ENCODE measurements at places on chromosomes 3 and 15.

DNA sequence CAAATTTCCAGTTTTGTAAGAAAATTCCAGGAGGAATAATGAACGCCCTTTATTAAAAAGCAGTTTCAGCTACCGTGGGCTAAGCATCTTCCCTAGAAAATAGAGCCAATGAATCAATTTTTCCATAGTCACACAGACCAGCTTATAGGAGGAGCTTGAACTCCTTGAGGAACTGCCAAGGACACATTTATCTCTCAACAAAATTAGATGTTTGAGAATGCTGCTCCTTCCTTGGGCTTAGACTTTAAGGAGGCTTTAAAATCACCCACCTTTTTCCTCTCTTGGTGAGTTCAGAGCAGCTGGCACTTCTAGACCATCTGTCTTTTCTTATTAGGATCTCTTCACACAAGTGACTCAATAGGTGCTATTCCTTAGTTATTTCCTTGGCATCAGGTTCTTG lies 588.0 kb downstream of the SQOR start:
- DNase-seq = no peak

DNA sequence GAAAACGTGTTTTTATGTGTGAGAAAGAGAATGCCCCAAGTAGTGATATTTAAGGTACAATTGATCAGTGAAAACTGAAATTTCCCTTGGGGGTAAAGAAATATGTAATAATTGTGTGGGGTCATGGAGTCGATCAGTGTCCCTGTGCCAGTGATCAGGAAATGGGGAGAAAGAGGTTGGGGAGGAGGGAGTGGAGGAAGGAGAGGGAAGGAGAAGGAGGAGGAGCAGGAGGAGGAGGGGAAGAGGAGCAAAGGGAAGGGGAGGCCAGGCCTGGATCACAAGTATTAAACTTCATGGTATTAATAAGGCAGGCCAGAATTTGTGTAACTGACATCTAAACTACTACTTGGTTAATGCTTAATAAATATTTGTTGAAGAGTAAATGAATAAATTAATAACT lies 30.4 kb downstream of the THSD4 start:
- DNase-seq = no peak

DNA sequence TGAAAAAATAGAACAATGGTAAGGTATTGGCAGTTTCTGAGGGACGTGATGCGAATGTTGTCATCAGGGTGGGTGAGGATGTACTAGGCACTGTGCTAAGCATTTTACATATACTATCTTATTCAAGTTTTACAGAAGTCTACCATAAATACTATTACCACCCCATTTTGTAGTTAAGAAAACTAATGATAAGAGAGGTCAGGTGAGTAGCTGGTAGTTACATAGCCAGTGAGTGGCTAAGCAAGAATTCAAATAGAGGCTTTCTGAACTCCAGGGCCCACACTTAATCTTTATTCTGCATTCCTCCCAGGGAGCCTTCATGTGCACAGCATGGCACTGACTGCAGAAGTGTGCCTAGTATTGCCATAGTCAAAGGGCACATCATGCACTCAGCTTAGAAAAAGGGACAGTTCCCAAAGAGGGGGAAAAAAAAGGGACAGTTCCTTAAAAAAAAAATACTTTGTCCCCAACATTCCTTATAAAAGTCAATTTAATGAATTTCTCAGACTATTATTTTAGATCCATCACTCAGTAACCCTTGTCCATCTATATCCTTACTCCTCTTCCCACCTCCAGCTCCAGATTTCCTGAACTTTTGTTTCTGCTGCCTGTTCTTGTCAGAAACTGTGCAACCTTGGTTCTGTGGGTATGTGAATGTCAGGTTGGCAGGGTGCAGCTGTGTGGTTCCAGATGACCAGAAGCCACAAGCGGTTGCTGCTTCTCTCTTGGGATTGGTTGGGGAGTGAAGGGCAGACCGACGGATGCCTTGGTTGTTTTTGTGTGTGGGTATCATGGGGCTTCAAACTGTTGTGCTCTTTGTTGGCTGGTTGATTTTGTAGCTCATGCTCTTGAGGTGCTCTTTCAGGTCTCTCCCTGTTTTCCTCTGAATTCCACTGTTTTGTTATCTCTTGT lies 8.3 kb downstream of the MAPKBP1 start:
- no peak for DNase-seq

GRCh38 chr3:172148241-172148640 lies 108.9 kb downstream of the FNDC3B start:
- DNase-seq = peak; percentile 30

DNA sequence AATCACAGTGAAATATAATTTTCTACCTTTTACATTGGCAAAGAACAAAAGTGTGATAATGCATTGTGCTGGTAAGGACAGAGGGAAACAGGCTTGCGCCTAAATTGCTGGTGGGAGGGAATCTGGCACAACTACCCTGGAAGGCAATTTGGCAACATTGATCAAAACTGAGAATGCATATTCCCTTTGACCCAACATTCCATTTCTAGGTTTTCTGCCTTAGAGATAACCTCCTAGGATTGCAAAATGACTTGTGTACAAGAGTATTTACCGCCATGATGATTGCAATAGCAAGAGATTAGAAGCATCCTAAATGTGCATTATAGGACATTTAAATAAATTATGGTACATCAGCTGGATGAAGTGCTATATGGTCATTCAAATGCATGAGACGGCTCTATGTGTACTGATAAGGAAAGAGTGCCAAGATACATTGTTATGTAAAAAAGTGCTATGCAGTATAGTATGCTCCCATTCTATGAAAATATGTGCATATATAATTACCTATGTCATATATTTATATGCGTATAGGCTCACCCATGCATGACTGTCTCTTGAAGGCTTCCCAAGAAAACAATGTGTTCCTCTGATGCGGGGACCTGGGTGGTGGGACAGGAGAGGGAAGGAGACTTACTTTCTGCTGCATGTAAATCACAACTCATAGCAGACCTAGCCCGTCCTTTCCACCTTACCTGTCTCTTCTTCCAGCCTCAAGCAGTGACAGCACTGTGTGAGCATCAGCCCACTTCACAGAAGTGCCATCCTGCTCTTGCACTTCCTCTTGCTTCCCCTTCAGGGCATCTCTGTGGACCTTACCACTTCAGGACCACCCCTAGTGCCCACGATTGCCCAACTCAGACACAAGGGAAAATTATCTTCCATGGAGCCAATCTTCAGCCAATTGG lies 249.9 kb upstream of the TLE3 start:
- no peak for DNase-seq

- no peak for DNase-seq
Observed at GRCh38 chr15:62486041-62486440, 321.0 kb upstream of the C2CD4B start.

DNA sequence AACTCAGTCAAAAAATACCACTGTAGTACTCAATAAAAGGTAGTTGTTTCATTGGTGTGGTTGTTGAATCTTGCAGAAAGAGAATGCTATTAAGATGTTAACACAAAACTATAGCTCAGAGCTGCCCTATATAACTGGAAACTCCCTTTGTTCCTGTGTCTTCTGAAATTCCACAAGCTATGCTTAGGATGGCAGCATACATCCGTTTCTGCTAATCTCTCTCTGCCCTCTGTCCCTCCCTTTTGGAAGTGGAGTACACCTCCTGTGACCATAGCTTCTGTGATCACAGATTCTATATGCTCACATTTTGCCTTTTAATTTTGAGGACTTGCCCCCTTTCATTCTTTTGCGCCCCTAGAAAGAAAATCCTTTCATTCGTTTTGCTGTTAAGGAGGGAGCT lies 33.7 kb downstream of the ARPP21 start:
- no peak for DNase-seq

DNA sequence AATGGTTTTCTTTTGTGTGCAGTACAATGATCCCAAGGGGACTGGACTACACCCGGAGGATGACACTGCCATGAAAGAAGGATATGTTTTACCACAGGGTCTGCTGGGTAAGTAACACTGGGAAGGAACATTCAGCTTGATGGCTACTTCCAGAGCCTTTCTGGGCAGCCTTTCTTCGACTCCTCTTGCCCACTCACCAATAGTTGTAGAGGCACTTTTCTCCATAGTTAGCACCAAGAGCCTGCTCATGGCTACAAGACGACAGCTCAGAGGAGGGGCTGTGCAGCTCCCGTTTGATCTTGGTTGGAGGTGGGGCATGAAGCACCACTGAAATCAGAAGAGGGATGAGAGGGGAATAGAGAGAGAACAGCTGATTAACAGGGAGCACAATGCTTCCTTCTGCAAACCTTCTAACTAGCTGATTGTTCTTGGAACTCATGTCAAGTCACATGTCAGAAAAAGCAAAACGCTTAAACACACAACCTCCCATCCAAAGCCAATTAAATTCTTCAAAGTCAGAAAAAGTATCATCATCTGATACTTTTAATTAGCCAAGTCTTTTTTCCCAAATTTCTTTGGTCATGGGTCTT lies 27.9 kb downstream of the ETV5 start:
- no peak for DNase-seq

DNA sequence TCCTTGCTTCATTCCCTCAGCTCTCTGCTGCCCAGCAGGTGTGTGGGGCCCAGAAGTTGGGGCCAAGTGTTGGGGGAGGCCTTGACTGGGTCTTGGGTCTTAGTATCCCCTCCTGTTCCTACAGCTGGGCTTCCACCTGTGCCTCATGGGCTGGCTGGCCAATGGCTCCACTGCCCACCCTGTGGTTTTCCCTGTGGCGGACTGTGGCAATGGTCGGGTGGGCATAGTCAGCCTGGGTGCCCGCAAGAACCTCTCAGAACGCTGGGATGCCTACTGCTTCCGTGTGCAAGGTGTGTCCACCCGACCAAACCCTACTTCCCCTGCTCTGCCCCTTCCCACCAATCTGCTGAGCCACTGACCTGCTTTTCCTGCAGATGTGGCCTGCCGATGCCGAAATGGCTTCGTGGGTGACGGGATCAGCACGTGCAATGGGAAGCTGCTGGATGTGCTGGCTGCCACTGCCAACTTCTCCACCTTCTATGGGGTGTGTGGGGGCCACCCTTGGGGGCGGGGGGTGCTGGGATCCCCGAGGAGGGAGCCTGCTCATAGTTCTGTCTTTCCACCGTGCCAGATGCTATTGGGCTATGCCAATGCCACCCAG lies 10.9 kb downstream of the NT5DC2 start:
- no peak for DNase-seq

- DNase-seq = no peak
Observed at GRCh38 chr3:106126067-106126845, 257.4 kb upstream of the CBLB start.

DNA sequence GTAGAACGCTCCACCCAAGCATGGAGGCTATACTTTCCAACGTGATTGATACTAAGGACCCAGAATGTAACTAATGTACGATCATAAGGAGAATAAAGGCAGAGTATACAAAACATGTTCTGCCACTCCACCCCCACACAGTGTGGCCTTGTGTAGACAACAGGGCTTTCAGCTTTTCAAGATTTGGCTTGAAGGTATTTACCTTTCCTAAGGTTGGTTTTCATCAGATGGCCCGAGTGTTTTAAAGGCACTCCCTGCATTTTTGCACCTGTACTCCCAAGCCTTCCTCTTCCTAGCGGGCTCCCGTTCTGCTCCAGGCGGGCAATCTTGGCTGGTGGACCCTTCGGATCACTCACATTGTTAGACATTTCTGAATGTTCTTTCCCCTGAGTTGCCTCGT lies 4.6 kb downstream of the SATB1 start:
- no peak for DNase-seq

DNA sequence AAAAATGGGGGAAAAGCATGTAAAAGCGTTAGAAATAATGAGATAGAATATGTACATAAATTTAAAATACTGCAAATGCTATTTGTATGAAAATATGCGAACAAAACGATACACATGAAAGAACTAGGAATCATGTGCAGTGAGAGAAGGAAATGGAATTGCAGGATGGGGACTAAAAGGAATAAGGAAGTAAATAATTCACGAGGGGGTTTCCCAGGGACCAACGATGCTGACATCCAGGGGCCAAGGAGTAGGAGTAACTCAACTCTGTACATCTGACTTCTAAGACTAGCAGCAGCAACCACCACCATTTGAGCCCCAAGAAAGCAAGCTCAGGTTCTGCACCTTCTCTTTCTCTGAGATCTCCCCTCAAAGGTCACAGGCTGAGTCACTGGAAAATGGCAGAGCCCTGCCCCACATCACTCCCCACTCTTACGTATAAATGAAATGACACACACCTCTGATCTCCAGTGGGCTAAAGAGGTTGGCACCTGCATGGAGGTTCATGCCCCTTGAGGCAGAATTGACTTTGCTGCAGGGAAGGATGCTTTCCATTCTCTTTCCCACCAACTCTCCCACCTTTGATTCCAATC lies 100.0 kb upstream of the DLG1 start:
- DNase-seq = no peak

DNA sequence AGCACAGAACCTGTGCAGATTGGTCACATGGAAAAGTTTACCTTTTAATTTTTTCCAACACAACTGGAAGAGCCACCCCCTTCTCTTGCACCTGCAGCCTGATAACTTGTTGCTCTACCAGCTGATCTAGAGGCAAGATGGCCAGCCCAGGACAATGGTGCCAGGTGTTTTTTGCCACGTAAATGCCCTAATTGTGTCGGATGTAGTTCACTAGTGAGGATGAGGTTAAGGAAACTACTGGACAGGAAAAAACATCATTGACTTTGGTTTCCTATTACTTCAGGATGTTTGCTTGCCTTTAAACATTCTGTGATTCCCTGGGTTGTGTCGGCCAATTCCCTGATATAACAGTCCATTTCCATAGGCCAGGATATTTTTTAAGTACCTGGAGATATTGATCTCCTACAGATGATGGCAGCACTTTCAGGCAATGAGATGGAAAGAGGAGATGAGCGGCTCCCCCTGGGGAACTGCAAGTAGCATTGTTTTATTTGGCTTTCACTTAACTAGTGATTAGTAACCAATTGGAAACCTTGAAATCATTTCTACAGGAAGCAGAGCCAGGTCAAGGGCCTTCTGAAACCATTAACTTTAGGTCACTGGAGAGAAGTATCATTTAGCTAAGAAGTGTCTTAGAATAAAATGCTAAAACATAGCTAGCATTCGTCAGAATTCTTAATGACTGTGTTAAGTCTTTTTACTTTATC lies 72.5 kb downstream of the OSBPL10 start:
- DNase-seq = peak; percentile 15

DNA sequence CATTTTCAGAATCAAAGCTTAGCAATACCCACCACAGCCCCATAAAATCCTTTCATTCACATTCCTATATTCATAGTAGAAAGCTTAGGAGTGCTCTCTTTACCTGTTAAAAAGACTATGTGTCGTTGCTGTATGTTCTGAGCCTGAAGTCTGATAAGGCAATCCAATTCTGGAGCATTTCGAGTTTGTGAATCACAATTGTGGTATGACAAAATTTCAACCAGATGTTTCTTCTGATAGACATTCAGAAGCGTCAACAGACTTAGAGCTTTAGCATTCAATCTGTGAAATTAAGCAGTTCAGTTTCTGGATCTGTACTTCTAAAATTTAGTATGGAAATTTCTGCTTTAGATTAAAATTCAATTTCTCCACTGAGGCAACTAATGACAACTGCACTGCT lies 58.3 kb downstream of the TASOR start:
- no peak for DNase-seq

DNA sequence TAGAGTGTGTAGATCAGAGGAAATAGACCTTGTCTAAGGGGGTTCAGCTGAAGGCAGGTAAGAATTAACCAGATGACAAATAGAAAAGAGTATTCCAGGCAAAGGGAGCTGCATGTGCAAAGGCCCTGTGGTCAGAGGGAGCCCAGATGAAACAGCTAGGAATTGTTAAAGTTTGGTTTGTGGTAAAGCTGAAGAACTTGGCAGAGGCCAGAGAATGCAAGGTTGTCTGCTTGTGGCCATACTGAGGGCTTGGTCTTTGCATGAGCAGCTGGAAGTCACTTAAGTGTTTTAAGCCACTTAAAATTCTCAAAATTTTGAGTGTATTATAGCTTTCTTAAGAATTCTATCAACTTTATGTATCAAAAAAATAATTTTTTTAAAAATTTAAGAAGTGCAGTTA lies 116.5 kb downstream of the NEK10 start:
- DNase-seq = no peak

All from PC-3 (cell line).